GM23338 (cell line): ENCODE measurements at places on chromosomes 11 and 22. TPM values are rescaled to one million over a fixed set of nuclear protein-coding genes. Genes with fewer than 3 reads are reported as not detected.
A peak's percentile ranks its signal among the peaks of the same experiment; 100 is the strongest.

GRCh38 chr11:4626207-4627099 is 10.8 kb upstream of the OR51D1 start:
- DNase-seq, result peak; percentile 93

DNA sequence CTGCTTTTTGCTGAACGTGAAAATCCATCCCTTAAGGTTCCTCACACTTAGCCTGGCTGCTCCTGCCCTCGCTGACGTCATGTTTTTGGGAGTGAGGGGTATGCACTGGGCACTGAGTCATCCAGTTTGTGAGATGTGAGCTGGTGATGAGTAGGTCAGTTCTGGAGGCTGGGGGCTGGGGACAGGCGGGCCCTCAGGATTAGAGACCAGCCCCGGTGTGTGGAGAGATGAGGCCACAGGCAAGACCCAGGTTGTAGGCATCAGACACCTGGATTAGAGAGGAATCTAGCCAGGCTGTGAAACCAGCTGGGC is 9.2 kb downstream of the KCNC1 start:
- DNase-seq, result no peak

DNA sequence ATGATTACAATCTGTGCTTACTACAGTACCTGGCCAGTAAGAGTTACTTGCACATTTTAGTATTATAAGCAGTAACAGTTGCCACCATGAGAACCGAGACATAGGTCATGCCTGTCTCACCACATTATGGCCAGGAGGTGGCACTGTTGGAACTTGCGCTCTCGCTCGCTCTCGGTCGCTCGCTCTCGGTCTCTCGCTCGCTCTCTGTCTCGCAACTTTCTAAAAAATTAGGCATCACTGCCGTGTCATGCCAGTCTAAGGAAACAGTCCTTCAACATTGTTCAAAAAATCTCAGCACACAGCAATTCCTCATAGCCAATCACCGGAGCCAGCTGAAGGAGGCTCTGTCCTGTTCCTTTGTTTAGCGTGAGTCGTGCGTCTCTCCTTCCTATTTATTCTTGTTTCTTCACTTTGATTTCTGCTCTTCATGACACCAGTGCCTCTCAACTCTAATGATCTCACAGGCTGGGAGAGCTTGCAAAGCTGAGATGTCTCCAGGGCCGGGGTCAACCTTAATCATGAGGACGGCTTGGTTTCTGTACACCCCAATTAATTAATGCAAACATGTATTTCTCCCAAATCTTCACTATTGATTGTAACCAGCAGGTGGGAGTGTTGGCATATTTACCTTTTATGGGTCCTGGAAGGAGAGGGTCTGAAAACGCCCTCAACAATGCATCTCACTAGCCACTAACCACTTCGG is 6.3 kb upstream of the ADAMTS8 start:
- peak; percentile 91 for DNase-seq

GRCh38 chr22:23772649-23773473 is at the start of gene MMP11:
Gene MMP11 (plus strand): TSS chr22:23772849. CDS start chr22:23772871, 22 bp downstream.
- DNase-seq, result peak; percentile 82

Gene WEE1
- total RNA-seq, result 144 and 149 TPM in 2 replicates

Gene MICAL2
- 1.4 and 1.7 TPM in 2 replicates for total RNA-seq
